ENCODE measurements at places on chromosomes 5 and 9.

- DNase-seq, result no peak
These were observed 202.3 kb downstream of the LRRC70 start for GRCh38 chr5:62780888-62781287.

GRCh38 chr5:142225141-142225540, 99.7 kb downstream of the SPRY4 start:
- DNase-seq, result no peak

GRCh38 chr5:99037668-99038067, 108.9 kb upstream of the CHD1 start:
- DNase-seq, result no peak

DNA sequence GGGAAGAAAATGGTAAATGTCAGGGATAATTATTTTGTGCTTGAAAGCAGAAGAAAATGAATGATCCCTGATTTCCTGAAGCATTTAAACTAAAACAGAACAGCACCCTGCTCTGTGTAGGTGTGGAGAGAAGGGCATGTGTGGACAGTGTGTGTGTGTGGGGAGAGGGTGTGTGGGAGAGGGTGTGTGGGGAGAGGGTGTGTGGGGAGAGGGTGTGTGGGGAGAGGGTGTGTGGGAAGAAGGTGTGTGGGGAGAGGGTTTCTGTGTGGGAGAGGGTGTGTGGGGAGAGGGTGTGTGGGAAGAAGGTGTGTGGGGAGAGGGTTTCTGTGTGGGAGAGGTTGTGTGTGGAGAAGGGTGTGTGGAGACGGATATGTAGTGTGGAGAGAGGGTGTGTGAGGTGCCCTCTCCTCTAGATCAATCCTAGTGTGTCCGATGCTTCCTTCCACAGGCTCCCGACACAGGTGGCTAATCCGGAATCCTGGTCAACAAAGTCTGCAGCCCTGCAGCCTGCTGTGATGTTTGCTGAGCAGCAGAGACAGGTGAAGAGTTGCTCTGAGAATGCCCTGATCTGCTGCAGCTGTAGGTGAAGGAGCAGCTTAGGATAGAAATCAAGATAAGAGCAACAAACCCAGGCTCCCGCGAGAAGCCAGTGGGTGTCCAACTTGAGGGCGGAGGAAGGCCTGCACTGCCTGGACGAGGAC, 15.5 kb downstream of the IRX4 start:
- DNase-seq, result no peak

DNA sequence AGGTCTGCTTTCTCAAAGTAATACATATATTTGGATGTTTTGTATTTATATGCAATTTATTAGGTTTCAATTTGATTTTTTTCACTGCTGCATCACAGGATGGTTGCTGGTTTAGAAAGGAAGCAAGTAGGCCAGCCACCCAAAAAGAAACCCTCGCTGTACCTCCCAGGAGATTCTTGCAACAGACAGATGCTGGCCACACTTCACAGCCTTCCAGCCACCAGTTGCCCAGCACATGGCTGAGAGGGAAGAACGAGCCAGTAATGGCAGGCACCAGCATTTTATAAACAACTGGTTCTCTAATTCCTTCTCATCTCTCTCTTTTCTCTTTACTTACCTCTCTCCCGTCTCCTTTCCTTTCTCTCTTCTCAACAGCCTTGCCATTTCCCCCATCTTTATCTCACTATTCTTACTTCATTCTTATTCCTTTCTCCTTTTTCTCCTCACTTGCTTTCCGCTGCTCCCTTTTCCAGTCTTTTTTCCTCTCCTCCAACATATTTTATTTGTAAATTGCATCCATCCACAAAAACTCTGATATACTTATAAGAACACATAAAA, 38.9 kb downstream of the EFNA5 start:
- no peak for DNase-seq

- no peak for DNase-seq
These were observed 57.3 kb upstream of the KLF4 start for GRCh38 chr9:107546859-107547258.

GRCh38 chr5:50744776-50745175, 78.3 kb downstream of the PARP8 start:
- DNase-seq, result no peak

- no peak for DNase-seq
These were observed 56.5 kb upstream of the JADE2 start for GRCh38 chr5:134468921-134469400.

DNA sequence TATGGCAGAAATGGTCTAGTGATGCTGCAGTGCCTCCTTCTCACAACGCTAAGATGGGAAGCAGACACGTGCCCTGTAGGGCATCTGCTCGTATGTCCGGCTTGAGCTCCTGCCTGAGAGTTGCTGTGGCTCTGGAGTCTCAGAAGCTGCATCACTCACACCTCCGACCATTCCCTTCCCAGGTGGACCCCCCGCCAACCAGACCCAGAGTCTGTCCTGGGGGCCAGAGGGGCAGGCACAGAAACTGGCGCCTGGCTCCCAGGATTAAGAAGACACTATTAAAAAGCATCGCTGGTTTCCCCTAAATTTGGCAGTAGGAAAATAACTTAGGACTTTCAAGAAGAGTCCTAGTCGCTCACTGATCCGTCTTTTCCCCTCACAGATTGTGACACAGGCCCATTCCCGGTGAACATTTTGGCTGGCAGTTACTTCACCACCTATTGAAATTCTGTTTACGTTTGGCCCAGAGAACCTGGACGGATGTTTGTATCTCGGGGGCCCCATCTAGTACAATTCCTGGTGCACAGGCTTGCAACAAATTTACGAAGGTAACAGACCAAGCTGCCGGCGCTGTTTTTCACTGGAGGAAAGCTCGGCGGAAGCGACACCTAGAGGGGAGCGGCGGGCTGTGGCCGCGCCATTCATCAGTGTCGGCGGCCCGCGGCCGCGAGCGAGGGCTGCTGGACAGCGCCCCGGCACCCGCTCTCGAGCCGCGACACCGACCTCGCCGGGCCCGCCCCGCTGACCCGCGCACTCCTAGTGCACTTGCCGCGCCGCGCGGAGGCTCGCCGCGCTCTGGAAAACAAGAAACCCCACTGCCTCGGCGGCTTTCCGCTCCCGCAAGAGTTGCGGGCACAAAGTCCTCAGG, 1.6 kb downstream of the FSTL4 start:
- no peak for DNase-seq

DNA sequence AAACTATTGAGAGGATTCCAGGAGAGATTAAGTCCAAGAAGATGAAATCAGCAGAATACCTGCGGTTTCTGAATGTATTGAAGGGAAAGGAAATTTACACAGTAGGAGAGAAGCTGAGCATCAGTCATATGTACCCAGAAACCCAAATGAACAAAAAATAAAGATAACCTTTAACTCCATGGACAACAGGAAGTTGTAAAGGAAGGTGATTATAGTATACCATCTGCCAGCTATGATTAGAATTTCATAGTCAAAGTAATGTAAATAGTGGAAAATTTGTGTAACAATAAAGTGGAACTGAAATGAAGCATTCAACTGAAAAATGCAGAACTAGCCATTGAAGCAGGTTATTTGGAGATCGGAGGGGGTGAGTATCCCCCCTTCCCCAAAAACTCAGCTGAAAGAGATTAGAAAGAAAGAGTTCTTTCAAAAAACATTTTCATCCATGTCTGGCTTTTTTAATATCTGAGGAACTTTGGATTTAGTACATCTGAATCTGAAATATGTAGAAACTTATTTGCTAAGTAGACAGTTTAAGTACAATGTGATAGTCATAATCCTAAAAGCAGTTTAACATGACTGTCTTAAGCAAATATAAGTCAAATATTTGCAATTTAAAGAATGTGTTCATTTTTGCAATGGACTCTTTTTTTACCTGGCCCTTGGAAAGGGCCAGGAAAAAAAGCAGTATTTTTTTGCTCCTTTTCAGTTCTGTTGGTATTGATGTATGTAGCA, 58.4 kb downstream of the APC start:
- no peak for DNase-seq

- no peak for DNase-seq
These were observed 667.4 kb upstream of the SEMA6A start for GRCh38 chr5:117242028-117242427.

DNA sequence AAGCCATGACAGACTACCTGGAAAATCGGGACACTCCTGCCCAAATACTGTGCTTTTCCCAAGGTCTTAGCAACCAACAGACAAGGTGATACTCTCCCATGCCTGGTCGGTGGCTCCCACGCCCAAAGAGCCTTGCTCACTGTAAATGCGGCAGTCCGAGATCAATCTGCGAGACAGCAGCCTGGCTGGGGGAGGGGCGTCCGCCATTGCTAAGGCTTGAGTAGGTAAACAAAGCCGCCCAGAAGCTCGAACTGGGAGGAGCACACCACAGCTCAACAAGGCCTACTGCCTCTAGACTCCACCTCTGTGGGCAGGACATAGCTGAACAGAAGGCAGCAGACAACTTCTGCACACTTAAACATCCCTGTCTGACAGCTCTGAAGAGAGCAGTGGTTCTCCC, 272.1 kb upstream of the CCNG1 start:
- DNase-seq, result no peak

GRCh38 chr5:112308608-112309007, 110.5 kb downstream of the EPB41L4A start:
- no peak for DNase-seq

GRCh38 chr5:89972901-89973300, 436.7 kb downstream of the CETN3 start:
- no peak for DNase-seq

- no peak for DNase-seq
These were observed 21.4 kb upstream of the FLT4 start for GRCh38 chr5:180670586-180671359.

- DNase-seq, result no peak
These were observed 14.9 kb downstream of the EFNA5 start for GRCh38 chr5:107655831-107656230.

- DNase-seq, result no peak
These were observed 36.5 kb upstream of the SEMA5A start for GRCh38 chr5:9582406-9582805.

GRCh38 chr9:124274226-124274625, 16.5 kb downstream of the NEK6 start:
- no peak for DNase-seq

- no peak for DNase-seq
These were observed 348.0 kb downstream of the SEMA5A start for GRCh38 chr5:9197881-9198260.

DNA sequence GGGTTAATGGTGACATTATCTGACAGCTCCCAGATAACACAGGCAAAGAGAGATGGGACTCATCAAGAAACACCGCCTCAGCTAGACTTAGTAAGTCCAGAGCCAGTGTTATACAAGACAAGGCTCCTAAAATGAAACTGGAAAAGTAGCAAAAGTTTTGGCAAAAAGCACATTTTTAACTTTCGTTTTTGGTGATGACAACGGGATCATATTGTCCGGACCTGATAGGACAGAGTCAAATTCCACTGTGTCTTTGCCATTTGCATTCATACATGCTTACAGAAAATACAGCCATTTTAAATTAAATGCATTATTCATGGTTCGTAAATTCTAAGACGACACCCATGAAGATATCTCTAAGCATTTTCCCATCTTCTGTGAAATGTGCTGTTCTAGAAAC, 152.1 kb downstream of the CRB2 start:
- no peak for DNase-seq

GRCh38 chr9:129677456-129677855, 12.0 kb downstream of the PRRX2 start:
- no peak for DNase-seq

Data from activated naive CD4-positive, alpha-beta T cell (primary cell).